Frontal cortex (tissue), 4 donors: ENCODE measurements at places on chromosomes 13 and 19. TPM values are rescaled to one million over a fixed set of nuclear protein-coding genes. Genes with fewer than 3 reads are reported as not detected.

DNA sequence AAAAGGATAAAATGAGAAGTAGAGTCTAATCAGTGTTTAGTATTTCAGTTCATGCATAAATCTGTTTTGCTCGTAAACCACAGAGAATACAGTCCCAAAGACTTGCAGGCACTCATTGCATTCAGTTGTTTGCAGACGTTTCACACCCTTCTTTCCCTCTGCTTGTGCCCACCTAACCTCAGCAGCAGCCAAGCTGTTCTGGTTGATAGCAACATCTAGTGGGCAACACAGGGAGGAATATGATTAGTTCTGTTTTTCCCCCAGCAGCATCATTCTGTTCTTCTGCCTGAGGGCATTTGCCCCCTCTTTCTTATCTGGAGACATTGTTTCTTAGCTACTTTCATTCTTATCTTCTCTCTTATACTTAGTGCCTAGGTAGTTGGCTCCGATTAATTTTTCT, 135.6 kb downstream of the PAN3 start:
- no peak for DNase-seq

Gene SULT2A1
- not detected for total RNA-seq

GRCh38 chr19:18796239-18796638, 5.1 kb upstream of the COMP start:
- DNase-seq = no peak

- no peak for DNase-seq
Observed at GRCh38 chr19:13149628-13150186, 468 bp downstream of the STX10 start.

Gene SIGLEC14
- total RNA-seq = 0.41 TPM

DNA sequence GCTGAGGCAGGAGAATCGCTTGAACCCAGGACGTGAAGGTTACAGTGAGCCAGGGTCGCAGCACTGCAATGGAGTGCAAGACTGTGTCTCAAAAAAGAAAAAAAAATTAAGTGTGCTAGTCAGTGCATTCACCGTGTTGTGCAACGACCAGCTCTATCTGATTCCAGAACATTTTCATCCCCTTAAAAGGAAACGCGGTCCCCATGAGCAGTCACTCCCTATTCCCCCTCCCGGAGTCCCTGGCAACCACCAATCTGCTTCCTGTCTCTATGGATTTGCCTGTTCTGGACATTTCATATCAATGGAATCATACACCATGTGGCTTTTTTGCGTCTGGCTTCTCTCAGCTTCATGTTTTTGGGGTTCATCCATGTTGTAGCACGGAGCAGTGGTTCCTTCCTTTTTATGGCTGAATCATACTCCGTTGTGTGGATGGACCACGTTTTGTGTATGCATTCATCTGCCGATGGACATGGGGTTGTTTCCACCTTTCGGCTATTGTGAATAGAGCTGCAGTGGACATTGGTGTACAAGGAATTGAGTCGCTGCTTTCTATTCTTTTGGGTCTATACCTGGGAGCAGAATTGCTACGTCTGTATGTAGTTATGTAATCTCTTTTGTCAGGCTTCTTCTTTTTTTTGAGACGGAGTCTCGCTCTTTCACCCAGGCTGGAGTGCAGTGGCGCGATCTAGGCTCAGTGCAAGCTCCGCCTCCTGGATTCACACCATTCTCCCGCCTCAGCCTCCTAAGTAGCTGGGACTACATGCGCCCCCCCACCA, 19.8 kb downstream of the MYO9B start:
- DNase-seq = no peak

DNA sequence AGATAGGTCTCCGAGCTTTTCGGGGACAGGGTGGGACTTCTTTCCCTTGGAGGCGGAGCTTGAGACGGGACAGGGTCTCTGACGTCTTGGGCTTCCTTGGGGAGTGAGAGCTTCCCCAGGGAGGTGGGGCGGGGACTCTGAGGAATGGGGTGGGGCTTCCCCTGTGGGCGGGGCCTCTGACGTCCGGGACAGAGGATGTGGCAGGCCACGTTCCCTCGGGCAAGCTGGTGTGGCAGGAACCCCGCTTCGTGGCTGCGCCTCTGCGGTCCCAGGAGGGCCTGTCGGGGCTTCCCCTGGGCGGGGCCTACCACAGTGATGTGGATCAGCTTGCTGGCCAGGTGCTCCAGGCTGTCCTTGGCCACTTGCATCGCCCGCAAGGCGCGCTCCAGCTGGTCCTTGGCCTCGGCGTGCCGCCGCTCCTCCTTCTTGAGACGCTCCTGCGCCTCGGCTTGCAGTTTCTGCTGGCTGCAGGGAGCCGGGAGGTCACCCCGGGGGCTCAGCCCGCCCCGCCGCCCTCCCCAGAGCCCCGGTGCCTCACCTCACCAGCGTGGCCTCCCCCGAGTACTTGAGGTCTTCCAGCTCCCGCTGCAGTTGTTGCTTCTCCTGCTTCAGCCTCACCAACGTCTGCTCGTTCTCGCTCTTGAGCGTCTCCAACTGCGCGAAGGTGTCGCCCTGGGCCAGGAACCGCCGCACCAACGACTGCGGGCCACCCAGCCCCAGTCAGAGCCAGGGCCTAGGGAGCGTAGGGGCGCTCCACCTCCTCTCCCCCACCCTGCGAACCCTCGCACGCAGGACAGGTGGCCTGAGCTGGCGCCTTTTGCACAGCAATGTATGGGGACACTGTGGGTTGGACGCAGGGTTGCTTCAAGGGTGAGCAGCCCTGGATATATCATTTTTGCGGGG, 3.3 kb upstream of the RGL3 start:
- peak; percentile 80 for DNase-seq

DNA sequence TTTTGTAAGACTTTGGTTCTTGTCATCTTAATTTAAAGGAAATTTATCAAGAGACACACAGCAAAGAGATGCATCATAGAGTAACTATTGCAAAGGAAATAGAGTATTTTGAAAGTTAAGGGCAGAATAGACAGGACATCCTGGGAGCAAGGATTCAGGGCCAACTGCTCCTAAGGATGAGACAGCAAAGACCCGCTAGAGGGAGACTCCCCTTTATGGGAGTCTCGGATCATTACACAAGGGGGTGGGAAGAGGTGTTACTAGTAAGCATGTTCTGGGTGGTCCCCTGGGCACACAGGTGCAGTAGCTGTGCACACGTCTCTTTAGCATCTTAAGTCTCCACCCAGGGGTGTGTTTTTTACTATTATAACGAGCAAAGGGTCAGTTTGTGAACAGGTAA, 9.6 kb downstream of the ZSCAN5C start:
- no peak for DNase-seq

- no peak for DNase-seq
Observed at GRCh38 chr19:47107953-47108746, 5.4 kb downstream of the ZC3H4 start.
